ENCODE measurements at places on chromosomes 6 and 20.

DNA sequence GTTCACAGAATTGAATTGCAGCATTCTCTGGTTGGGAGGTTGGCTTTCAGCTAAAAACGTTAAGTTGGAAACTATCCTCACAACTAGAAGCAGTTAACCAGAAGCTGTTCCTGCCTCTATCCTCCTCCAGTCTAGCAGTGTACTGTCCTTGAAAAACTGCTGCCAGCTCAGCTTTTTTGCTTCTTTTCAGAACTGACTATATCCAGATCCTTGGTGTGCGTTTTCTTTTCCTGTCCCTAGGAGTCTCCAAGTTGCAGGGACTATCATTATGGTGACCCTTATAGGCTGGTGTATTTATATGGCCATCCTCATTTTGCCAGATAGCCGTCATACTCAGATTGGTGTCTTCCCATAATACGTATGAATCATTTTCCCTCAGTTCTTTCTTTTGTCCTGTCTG lies 5.5 kb downstream of the ITCH start:
- DNase-seq: no peak

- peak; percentile 67 for DNase-seq
Measured at GRCh38 chr20:2469991-2470422, 582 bp downstream of the SNRPB start.

DNA sequence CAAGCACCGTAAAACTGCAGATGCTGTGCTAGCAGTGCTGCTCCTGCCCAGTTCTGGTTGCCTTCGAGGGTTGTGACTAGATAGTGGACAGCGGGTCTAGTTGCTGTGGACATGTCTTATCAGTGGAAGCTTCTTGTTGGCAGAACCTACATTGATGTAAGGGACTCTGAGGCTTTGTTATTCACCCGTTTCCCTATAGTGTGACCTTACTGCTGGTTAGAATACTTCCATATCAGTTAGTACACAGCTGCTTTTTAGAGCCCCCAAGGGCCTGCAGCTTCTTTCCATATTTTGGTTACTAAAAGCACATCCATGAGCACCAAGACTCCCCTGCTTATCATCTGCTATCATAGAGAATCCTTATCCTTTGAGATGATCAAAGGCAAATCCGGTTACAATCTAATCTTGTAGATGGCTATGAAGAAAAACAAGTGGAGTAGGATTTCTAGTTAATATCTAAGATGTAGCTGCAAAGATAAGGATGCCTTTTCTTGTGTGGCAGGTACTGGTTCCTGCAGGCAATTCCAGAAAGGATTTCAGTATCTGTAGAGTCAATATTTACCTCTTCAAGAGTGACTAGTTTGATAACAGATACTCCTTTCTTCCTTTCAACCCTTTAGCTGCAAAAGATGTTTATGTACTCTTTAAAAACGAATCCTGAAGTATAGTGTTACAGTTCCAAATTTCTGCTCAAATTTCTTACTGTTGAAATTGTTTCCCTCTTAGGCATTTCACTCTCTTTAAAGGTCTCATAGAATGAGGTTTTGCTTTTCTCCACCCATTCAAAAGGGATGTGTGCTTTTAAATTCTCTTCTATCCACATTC lies 163.6 kb downstream of the JARID2 start:
- DNase-seq: no peak

DNA sequence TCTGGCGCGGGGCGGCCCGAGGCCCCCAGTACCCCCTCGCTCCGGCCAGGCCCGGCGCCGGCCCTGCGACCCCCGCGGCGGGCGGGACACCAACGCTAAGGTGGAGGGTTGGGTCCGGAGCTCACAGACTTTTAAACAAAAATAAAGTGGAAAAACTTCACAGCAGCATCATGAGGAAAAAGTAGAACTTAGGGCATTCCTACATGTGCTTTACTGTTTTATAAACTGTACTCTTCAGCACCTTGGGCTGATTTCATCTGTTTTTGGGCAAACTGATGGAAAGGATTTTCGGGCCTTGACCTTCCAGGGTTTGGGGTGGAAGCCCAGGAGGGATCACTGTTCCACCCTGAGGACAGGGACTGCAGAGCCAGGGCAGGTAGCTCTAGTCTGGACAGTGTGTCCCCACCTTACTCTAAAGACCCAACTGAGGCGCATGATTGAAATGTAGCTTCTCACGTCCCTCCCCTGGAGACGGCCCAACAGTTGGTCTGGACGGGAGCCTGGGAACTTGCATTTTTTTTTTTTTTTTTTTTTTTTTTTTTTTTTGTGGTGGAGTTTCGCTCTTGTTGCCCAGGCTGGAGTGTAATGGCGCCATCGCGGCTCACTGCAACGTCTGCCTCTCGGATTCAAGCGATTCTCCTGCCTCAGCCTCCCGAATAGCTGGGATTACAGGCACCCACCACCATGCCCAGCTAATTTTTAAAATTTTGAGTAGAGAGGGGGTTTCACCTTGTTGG lies 740 bp downstream of the NELFCD start:
- DNase-seq: no peak

DNA sequence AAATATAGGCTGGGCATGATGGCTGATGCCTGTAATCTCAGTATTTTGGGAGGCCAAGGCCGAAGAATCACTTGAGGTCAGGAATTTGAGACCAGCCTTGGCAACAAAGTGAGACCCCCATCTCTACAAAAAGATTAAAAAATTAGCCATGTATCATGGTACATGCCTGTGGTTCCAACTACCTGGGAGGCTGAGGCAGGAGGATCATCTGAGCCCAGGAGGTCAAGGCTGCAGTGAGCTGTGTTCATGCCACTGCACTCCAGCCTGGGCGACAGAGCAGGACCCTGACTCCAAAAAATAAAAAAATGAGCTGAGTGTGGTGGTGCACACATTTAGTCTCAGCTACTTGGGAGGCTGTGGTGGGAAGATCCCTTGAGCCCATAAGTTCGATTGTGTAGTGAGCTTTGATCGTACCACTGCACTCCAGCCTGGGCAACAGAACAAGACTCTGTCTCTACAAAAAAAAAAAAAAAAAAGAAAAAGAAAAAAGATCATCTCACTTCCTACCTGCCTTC lies 10.1 kb upstream of the GUCA1B start:
- DNase-seq: no peak
